Muscle of leg (tissue), 16 donors: ENCODE measurements at places on chromosomes 2 and 18. TPM values are rescaled to one million over a fixed set of nuclear protein-coding genes. Genes with fewer than 3 reads are reported as not detected.

- no peak for DNase-seq
These were observed 5.6 kb downstream of the HAAO start for GRCh38 chr2:42786561-42787345.

DNA sequence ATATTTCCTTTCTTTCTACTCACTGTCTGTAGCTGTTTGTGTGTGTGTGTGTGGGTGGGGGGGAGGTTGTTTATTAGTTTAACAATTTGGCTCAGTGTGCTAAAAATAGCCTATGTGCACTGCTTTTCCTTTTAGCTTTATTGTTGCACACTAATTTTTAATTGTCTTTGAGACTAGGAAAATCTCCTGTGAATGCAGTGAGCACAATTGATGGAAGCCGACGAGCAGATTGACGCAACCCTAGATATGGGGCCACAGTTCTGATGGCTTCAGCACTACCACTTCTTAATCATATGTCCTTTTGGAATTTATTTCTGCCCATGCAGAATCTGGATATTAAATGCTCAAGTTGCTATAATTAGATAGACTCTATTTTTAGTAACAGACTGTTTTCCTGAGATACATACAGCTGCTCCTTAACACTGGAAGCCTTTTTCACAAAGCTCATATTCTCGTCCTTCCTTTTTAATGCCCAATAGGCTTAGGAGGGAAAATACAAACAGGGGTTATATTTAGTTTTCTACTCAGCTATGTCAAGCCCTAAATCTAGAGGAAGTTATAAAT is 109.1 kb downstream of the IRS1 start:
- peak; percentile 92 for DNase-seq

Gene OR6B3
- total RNA-seq, result not detected

- DNase-seq, result no peak
These were observed 57.7 kb downstream of the CIB4 start for GRCh38 chr2:26583381-26583911.

- no peak for DNase-seq
These were observed 280.6 kb downstream of the NCKAP5 start for GRCh38 chr2:133287709-133288108.

GRCh38 chr2:237943395-237944094 is 23.3 kb upstream of the UBE2F start:
- no peak for DNase-seq

DNA sequence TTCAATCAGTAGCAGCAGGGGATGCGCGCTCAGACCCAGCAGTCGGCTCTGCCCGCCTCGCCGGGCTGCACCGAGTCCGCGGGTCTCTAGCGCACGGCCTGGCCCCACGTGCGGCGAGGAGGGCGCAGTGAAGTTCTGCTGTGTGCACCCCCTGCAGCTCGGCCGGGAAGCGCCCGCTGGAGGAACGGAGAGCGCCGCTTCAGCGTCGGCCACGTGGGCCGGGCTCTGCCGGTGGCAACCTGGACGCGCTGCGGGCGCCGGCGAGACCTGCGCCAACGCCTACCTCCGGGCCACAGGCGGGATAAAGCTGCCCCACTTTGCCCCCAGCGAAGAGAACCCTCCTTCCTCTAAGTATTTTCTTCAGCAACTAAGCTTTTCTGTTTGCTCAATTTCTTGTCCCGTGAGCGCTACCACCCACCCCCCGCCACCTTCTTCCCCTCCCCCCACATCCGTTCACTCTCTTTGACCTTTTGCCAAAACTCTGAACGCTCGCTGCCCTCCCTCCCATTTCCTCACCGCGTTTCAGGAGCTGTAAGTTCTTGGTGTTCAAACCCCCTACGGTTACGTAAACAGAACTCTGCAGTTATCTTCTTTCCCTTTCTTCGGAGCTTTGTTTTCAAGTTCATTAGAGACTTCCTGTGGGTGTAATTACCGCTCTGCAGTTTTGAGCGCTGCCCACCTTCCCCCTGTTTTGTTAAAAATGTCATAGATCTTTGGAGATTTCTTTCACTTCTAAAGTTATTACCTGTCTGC is 42.6 kb upstream of the EDAR start:
- peak; percentile 38 for DNase-seq
